ENCODE measurements at places on chromosomes 4 and X.

GRCh38 chr4:99624141-99624719, 33.4 kb downstream of the C4orf54 start:
- peak; percentile 54 for DNase-seq

- peak; percentile 52 for DNase-seq
Observed at GRCh38 chrX:55919367-55920221, 202.0 kb downstream of the RRAGB start.

GRCh38 chr4:109764789-109765402, 35.0 kb upstream of the PLA2G12A start:
- no peak for DNase-seq

DNA sequence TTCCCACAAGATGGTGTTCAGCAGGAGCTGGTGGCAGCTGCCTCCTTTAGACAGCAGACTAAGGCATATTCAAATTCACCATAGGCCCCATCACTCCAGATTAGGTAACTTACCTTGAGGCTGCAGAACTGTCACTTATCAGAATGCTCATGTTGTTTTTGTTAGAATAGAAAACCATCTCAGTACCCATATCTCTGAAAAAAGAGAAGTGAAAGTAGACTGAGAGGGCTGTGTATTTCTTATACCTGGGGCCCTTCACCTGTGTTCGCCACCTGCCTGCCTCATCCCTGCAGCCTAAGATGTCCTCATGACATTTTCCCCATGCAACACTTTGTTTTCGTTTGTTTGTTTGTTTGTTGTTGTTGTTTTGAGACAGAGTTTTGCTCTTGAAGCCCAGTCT, 32.9 kb upstream of the SPRY1 start:
- DNase-seq: peak; percentile 11

DNA sequence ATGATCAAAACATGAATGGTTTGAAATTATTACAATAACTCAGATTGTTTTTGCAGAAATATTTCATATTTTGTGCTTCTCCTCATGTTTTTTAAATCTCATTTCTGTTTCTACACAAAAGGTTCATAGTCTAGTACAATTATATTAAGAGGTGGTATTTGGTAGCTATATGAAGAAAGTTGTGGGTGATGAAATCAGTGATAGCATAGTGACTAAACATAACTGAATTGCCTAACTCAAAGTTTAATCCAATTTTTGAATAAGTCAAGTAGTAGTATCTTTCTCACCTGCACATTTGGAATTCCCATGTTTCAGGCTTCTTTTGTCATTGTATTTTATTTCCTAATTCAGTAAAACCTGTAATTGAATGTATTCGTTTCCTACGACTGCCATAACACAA, 648.7 kb downstream of the GRID2 start:
- no peak for DNase-seq

DNA sequence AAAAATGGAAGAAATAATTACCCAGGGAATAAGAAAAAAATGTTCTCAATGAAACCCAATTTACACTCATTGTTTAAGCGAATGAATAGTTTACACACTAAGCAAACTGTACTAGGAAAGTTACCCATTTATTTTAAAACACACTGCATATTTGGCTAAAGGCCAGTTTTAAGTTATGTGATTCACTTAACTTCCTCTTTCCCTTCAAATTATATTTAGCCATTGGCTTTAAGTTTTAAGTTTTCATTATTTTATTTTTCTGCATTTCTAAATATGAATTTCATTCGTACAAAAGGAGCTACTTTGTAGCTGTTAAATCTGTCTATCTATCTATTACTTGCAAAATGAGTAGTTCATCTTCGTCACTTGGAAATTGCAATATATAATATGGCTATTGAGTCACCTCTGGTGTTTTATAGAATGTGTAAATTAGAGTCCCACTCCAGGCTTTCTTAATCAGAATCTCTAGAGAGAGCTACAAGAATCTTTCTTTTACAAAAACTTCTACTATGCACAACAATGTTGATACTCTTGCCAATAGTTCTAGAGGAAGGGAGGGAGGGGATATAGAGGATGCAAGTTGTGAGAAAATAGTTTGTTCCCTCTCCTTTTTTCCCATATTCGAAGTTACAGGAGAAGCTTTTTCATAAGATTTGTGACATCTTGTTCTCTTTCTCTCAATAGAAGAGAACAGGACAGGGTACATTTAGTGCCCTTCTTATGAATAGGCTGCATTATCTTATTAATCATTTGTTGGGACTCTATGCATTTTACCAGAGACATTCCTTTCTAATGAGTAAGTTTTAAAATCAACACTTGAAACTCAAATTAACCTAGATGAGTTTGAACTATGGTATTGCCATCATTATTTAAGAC, 41.8 kb downstream of the SULT1B1 start:
- DNase-seq: no peak

GRCh38 chr4:125115476-125115875, 199.3 kb upstream of the FAT4 start:
- no peak for DNase-seq

- no peak for DNase-seq
Observed at GRCh38 chr4:59127743-59128142, 2017.6 kb upstream of the IGFBP7 start.

DNA sequence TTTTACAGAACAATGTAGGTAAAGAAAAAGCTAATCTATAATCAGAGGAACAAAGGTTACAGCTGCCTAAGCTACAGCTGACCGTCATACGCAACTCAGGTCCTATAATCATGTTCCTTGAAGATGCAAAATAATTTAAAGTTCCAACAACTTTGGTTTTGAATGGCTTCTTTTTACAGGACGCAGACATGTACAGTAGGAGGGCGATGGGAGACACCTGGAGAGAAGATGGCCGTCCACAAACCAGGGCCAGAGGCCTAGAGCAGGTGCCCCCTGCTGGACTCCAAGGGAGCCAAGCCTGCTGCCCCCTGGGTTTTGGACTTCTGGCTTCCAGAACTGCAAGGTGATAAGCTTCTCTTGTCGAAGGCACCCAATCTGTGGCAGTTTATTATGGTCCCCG, 10.6 kb downstream of the HGFAC start:
- DNase-seq: peak; percentile 81
